Activated T-cell treated with anti-CD3 and anti-CD28 coated beads, Interleukin-2, amount 50 U/mL, for 4 hours (primary cell): ENCODE measurements at places on chromosomes 7 and 10.

DNA sequence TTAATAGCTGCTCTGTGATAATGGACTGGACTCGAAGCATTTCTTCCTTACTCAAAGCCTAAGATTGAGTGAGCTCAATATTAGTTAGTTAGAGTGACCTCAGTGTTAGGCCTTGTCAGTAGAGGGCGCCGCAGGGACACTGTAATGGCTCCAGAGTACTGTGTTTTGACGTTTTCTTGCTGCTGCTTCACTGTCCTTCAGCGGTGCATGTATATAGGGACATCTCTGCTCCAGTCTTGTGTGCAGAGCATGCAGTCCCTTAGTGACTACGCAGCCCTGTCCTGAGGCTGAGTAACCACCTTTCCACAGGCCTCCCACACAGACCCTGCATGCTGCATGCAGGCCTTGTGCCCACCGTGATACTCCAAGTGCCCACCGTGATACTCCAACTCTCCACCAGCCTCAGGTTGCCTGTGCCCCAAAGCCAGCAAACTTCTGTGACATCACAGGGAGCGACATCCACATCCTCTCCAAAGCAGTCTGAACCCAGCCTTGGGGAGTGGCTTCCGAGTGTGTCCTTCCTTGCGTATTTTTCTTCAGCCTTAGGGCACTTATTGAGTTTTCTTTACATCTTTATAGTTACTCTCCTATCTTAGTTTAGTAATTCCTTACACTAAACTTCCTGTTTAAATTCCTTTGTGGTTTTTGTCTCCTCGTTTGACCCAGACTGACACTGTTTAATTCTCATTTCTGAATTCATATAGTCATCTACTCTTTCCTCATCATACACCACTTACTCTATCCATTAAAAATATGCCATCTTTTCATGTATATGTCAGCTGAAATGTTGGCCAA lies 118.2 kb downstream of the JAZF1 start:
- DNase-seq: peak; percentile 8

DNA sequence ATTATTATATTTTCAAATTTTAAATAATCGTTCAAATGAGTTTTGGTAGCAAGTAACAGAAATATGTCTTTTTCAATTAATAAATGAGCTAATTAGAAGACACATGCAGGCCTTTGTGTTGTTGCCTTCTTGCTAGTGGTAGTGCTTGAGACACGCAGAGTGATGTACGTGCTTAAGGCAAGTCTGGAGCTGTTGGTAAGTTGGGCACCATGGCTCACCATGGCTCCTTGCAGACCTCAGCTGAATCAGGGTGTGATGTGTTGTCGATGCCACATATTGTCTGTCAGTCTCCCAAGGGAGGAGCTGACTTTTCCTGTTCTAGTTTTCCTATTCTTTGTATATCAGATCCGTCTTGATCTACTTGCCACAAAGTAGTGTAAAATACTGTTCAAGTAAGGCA lies 8.3 kb downstream of the CDK14 start:
- DNase-seq: no peak

DNA sequence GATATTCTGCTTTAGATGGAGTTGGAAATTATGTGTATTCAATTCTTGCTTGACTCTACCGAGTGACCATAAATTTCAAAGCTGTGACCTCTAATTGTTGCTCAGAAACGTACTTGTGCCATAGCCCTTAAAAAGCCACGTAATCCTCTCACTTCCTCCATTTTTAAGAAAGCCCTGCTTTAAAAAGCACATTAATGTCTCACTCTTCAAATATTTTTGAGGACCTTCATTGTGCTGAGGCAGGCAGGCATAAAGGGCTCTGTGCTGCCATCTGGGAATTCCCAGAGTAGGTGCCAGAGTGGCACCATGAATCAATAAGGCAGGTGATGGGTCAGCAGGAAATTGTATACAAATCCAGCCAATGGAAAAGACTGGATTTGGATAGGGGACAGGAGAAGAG lies 97.7 kb upstream of the FAM204A start:
- no peak for DNase-seq

- DNase-seq: no peak
Measured at GRCh38 chr7:97017192-97018125, 7.2 kb downstream of the DLX5 start.

- DNase-seq: no peak
Measured at GRCh38 chr7:80284855-80285254, 150.2 kb downstream of the GNAI1 start.

DNA sequence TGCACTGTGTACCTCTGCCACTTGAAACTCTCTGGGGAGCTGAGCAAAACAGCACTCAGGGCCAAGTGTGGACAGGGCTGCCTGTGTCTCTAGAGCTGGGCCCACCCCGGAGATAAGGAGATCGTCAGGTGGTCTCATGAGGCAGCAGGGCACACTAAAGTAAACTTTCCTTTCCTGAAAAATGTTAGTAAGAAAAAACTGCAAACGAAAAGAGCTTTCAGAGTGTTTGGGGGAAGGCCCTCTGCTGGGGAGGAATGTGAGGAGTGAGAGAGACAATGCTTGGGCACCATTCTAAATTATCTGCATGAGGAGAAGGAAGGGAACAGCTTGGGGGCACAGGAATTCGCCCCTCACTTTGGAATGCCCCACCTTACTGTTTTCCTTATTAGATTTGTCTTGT lies 127.7 kb downstream of the ATXN7L1 start:
- DNase-seq: no peak

DNA sequence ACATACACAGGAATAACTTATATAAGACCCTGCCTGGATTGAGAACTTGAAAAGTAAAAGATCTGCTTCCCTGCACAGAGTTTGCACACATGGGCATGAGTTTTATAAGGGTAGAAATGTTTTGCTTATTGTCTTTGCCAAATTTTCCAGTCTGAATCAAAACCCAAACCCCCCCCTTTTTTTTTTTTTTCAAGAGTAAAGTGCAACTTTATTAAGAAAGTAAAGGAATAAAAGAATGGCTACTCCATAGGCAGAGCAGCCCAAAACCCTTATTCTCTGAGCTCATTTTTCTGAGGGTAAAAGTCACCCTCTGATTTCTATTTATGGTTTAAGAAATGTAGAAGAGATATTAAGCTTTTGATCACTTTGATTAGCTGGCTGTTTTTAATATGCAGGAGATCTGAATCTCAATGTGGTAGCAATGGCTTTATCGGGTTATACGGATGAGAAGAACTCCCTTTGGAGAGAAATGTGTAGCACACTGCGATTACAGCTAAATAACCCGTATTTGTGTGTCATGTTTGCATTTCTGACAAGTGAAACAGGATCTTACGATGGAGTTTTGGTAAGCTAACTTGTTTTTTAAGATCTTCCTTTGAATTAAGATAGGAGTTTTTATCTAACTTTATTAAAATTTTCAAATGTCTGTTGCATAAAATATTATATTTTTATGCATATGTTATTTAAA lies 18.7 kb downstream of the MIOS start:
- no peak for DNase-seq

GRCh38 chr10:77180794-77181193 lies 456.8 kb downstream of the KCNMA1 start:
- DNase-seq: no peak

DNA sequence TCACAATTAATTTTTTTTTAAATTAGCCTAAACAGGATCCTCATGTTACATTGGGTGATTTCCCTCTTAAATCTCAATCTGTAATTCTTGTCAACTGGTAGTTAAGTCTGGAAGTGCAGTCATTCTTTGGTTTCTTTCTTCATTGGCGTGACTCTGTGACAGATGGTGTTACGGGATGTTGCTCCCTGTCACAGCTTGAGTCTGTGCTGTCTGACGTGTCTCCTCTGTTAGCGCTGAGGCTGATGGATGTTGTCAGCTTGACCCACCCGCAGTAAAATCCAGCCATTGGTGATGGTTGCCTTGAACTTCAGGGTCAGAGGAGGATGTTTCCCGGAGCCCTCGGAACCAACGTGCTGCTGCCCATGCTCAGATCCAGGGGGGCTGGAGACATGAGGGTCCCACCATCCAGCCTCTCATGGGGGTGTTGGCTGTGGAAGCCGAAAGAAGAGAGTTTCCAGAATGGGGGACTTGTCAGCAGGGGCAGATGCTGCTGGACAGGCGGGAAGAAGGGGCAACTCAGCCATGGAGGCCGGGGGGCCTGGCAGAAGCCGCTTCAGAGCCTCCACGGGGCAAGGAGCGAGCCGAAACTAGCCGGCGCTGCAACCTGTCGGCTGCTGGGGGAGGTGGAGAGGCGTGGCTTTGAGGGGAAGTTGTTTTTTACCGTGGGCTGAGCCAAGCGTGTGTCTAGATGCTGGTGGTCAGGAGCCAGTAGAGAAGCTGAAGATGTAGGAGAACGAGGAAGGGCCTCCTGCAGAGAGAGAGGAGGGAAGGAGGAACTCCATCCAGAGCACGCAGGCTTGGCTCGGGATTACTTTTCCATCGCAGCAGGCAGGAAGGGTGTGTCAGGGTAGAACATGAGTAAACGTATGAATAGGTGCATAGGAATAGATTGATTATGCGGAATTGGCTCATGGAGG lies 3.5 kb downstream of the SUN1 start:
- no peak for DNase-seq

GRCh38 chr10:102813734-102814452 lies 23.3 kb downstream of the CYP17A1 start:
- no peak for DNase-seq

DNA sequence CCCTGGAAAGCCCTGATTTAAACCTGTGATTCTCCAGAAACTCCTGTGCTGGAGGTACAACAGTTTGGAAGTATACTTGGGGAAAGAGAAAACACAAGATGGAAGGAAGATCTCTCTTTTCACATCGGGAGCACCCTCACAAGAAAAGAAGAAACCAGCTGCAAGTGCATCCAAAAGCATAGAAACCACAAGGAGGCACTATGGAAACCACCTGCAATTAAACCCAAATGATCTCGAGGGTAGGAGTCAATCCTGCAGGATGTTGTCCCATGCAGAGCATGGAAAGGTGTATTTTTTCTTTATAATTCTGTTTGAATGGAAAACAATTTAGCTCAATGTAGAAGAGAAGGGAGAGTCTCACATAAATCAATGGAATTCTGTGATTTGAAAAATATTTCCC lies 210.5 kb downstream of the TWIST1 start:
- no peak for DNase-seq

GRCh38 chr10:74752371-74753040 lies 73.9 kb upstream of the KAT6B start:
- no peak for DNase-seq

- no peak for DNase-seq
Measured at GRCh38 chr7:98078197-98078870, 28.3 kb upstream of the LMTK2 start.

DNA sequence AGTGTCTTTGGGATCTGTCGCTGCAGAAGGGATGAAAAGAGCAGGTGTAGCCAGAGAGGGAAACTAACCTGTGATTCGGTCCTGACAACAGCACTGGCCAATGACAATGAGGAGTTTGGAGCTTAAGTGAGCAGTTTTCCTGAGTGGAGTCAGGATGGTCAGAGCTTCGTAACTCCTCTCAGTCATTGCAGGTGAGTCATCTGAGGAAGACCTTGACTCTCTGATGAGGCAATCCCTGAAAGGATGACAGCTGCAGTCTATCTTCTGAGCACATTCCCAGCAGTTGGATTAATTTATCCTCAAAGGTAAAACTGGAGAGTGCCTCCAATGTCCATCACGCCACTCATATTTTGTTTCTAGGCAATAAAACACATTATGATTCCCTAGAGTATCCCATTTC lies 401.9 kb downstream of the POM121L12 start:
- DNase-seq: no peak

GRCh38 chr7:34192906-34193305 lies 287.6 kb downstream of the BMPER start:
- no peak for DNase-seq

GRCh38 chr10:103845972-103846371 lies 9.4 kb downstream of the SH3PXD2A start:
- peak; percentile 12 for DNase-seq

GRCh38 chr10:1559311-1559710 lies 178.0 kb downstream of the ADARB2 start:
- DNase-seq: no peak

- no peak for DNase-seq
Measured at GRCh38 chr7:147721962-147722830, 868.4 kb upstream of the C7orf33 start.

- DNase-seq: no peak
Measured at GRCh38 chr10:119940487-119940886, 48.0 kb downstream of the SEC23IP start.

DNA sequence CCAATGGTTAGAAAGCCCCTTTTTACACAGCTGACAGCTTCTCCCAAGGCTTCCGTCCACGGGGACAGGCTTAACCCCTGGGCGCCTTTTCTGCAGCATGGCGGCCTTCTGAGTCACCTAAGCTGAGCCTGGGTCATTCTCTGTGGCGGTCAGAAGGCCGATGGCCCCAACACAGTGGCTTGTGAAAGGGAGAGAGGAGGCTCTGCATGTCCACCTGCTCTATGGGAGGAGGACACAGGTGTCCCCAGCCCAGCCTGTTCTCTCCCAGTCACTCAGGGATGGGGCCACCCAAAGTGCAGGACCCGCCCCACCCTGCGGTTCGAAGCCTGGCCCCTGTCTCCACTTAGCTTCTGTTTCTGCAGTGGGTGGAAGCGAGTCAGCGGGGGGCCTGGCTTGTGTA lies 20.4 kb upstream of the TTYH3 start:
- DNase-seq: no peak

DNA sequence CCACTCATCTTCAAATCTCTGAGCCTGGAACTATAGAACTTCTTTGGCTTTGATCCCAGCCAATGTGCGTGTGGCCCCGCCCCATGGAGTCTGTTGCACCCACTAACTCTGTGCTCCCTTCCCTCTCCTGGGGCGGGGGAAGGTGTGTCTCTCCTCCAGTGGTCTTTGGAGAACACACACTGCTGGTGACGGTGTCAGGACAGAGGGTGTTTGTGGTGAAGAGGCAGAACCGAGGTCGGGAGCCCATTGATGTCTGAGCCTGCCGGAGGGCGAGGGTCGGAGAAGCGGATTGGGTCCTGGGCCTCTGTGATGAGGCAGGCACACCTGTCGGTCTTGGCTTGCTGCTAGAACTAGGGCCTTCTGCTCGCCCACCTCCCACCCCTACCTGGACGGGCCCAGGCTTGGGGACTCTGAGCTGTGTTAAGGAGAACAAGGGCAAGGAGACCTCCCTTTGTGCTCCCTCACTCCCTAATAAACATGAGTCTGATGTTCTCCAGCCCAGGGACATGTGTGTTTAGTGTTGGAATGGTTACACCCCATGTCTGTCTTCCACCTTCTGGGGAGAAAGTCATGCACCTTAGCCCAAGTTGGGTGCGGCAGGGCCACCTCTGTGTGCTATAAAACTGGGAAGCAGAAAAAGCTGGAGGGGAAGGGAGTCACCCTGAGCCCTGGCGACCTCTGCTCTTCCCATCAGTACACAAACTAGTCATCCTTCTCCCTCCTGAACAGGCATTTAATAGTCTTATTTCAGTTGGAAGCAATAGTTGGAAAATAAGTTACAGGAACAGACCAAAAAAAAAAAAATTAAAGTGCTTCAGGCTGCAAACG lies 4.6 kb downstream of the TRAPPC14 start:
- no peak for DNase-seq

GRCh38 chr10:44393834-44394547 lies 9.1 kb upstream of the CXCL12 start:
- DNase-seq: no peak

GRCh38 chr7:103297837-103298179 lies 573 bp downstream of the PMPCB start:
- no peak for DNase-seq

GRCh38 chr10:61984803-61985418 lies 83.4 kb downstream of the ARID5B start:
- no peak for DNase-seq
